H7 (cell line): ENCODE measurements at places on chromosomes 16 and 17.

DNA sequence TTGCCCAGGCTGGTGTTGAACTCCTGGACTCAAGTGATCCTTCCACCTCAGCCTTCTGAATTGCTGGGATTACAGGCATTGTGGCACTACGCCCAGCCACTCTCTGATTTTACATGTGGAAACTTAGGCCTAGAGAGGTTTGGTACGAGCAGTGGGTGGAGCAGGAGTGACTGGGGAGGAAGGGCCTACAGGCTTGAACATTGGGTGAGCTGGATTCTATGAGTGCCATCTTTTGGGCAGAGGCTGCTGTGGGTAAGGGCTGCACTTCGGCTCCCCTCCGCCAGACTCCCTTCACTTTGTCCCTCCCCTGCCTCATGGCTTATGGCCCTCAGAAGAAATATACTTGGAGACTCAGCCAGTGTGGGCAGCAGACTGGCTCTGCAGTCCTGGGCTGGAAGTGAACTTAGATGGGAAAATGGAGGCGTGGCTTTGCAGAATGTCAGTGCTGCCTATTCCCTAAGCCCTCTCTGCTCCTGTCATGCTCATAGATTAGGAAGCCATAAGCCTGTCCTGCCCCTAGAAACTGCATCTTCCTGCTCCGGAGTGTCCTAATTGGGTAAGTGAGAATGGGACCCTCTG, 9.5 kb upstream of the MRC2 start:
- DNase-seq: peak; percentile 18

- DNase-seq: no peak
Observed at GRCh38 chr16:71293919-71294318, 4.7 kb upstream of the CMTR2 start.

GRCh38 chr17:21530311-21530710, 154.2 kb downstream of the KCNJ12 start:
- DNase-seq: no peak

DNA sequence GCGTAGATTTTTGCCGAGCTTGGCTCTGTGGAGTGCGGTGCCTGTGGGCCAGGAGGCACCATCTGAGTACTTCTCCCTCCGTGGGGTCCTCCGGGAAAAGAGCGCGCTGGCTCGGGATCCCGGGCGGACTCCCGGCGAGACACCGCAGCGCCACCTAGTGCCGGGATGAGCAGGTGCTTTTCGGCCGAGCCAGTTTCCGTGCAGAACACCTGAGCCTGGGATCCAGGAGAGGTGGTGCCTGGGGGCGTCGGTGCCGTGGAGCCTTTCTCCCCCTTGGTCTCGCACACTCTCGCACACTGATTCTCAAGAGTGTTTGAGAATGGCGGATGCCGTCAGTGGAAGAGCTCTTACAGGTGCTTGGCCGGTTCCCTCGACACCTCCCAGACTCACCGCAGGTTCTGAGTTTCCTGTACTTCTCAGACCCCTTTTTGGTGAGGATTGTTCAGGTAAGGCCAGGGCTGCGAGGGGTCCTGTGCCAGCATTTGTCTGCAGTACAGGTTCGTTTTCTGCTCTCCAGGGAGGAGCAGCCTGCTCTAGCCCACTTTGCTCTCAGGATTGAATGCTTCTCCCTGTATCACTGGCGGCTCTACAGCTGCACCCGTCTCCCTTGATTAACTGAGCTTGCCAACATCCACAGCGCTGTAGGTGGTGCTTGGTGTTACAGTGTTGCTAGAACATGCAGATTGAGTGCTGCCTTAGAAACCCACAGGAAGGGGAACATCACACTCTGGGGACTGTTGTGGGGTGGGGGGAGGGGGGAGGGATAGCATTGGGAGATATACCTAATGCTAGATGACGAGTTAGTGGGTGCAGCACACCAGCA, 23.3 kb downstream of the TBCD start:
- peak; percentile 97 for DNase-seq

DNA sequence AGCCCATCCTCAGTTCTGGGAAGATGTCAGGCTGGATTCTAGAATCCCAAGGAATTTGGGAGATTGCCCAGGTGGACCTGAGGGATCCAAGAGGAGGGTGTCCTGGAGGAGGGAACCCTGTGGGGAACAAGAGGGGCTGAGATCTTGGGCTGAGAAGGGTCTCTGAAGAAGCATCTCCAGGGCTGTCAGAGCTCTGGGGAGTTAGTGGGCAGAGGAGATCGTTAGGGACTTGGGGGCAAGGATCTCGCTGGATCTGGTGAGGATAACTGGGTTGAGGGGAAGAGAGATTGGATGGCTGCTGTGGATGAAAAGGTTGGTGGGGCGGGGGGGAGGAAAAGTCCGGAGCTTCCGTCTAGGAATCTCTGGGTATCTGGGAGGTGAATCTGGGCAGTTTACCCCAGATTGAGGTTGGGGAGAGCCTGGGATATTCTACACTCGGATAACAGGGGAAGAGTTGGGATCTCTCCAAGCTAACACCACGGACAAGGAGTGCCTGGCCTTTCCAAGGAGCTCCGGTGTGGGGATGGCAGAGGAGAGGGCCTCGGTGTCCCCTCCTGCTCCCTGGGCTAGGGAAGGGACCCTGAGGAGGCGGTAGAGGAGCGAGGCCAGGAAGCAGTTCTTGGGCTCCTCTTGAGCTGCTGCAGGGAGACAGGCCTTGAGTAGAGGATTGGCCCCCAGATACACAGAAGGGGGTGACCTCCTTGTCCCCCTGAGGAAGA, 1.7 kb downstream of the FBXL19 start:
- peak; percentile 51 for DNase-seq

- peak; percentile 83 for DNase-seq
Observed at GRCh38 chr17:4998732-4999429, 1.1 kb downstream of the KIF1C start.

- DNase-seq: no peak
Observed at GRCh38 chr17:13587487-13588338, 14.0 kb downstream of the HS3ST3A1 start.

DNA sequence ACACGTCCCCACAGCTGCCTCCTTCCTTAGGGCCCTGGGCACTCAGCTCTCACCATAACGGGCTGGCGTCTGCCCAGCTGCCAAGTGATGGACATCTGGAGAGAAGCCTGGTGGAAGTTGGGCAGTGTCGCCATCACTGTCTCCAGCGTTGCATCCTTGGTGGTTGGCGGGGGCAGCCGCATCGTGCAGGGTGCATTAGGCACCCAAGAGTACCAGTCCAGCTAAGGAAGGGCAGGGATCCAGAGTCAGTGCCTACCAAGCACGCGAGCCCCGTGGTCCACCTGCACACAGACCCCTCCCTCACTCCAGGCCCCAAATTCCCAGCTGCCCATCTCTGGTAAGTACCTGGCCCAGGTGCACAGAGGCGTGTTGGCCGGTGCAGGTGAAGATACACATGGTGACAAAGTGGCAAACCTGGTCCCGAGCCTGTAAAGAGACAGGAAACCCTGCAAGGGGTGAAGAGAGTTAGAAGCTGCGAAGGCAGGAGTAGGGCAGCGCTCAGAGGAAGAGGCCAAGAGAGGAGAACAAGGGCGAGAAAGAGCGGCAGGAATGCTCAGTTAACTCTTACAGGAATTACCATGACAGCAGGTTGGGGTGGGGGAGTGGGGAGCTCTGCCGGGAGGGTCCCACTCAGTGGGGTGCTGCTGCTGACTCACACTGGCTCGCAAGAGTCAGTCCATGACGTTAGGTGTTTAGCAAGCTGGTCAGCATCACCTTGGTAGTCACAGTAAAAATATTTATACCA, 9.5 kb downstream of the ALOX15 start:
- peak; percentile 77 for DNase-seq

DNA sequence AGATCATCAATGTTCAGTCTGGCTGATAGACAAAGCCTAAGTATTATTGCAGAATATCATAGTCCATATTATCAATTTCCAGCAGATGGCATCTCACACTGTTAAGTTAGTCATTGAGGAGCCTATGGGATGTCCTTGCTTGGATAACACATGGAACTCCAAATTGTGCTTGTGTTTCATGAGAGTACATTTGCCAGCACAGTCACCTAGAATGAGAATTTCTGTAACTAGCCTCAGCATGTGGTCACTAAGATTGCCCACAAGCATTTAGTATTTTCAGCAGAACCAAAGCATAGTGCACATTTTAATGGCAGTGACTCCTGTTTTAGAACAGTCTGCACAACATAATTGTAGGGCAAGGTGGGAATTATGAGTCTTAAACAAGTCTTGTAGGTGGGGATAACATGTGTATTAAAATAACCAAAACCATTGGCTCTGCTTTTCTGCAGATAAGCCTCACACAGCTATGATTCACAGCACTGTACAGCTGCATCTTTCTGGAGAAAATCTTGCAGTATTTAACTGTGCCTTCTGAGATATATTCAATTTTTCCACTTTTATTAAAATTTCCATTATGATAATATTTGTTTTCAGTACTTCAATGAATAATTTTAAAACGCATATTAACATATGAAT, 882.8 kb upstream of the SOX9 start:
- DNase-seq: no peak

GRCh38 chr16:68064791-68065365, 20.3 kb upstream of the NFATC3 start:
- peak; percentile 82 for DNase-seq

GRCh38 chr17:66980896-66981295, 16.4 kb downstream of the CACNG4 start:
- DNase-seq: no peak

DNA sequence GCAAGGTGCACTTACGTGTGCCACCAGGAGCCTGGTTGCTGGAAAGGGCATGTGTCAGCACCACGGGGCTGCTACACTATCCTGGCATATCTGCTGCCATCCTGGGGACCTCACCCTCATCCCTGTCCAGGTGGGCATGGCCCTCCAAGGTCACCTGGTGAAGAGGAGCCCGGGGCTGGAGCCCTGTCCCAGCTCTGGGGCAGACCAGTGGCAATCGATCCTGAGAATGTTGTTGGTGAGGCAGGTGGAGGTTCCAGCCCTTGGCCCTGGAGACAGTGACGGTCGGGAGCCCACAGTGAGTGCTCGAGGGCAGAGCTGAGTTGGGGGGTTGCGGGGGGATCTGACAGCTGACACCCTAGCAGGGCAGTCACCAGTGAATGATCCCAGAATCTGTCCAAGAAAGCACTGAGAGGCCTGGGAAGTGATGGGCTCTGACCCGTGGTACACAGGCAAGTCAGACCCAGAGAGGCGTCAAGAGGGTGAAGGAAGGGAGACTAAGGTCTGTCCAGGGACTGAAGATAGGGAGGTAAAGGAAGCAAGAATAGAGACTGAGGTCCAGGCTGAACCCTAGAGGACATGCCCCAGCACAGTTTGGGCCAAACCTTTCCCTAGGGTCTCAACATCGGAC, 17.6 kb downstream of the POLR3K start:
- DNase-seq: no peak

DNA sequence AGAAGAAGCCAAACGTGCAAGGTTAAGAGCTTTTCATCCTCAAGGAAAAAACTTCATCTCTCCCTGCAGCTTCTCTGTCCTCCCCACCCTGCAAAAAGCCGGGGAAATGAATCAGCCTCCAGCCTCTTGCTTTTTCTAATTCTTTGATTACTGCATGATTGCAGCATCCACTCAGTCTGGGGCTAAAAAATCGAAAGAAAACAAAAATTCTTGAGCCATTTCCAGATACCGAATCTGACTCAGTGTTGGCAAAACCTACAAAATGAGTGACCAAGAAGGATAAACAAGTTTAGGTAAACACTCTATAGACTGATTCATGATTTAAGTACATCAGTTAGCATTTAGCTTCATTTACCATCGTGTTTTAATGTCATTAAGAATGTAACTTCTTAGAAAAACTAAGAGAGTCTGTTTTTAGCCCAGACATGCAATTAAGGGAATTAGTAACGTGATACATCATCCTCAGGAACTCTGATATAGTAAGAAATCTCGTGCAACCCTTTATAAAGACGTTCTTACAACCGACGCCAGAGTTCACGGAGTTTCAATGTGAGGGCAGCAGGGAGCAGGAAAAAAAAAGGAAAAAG, 287.3 kb upstream of the FOXF1 start:
- no peak for DNase-seq

- no peak for DNase-seq
Observed at GRCh38 chr16:86555704-86556075, 655 bp upstream of the MTHFSD start.

- peak; percentile 75 for DNase-seq
Observed at GRCh38 chr17:82840431-82840831, 609 bp upstream of the ZNF750 start.

GRCh38 chr17:21535686-21536375, 156.5 kb upstream of the KCNJ18 start:
- no peak for DNase-seq

- DNase-seq: no peak
Observed at GRCh38 chr17:59167571-59168001, 12.0 kb downstream of the PRR11 start.

GRCh38 chr16:27703545-27703944, 153.6 kb downstream of the KATNIP start:
- DNase-seq: no peak

DNA sequence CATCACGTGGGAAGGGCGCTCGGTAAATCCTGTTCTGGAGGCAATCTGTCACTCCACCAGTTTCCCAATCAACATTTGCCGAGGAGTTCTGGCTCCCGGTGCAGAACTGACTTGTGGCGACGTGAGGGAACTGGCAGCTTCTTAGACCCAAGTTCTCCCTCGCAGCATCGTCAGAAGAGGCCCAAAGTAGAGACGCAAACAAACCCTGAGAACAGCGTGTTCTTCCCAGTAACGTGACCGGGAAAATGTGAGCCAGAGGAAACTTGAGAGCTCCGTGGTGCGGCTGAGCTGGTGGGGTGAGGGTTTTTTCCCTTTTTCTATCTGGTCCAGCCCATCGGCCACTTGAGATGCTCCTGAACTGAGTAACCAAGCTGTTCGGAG, 158.9 kb upstream of the CACNG5 start:
- DNase-seq: no peak
